ENCODE measurements at places on chromosomes 3 and 15.

- no peak for DNase-seq
These were observed 10.6 kb upstream of the PRKCI start for GRCh38 chr3:170211668-170212067.

DNA sequence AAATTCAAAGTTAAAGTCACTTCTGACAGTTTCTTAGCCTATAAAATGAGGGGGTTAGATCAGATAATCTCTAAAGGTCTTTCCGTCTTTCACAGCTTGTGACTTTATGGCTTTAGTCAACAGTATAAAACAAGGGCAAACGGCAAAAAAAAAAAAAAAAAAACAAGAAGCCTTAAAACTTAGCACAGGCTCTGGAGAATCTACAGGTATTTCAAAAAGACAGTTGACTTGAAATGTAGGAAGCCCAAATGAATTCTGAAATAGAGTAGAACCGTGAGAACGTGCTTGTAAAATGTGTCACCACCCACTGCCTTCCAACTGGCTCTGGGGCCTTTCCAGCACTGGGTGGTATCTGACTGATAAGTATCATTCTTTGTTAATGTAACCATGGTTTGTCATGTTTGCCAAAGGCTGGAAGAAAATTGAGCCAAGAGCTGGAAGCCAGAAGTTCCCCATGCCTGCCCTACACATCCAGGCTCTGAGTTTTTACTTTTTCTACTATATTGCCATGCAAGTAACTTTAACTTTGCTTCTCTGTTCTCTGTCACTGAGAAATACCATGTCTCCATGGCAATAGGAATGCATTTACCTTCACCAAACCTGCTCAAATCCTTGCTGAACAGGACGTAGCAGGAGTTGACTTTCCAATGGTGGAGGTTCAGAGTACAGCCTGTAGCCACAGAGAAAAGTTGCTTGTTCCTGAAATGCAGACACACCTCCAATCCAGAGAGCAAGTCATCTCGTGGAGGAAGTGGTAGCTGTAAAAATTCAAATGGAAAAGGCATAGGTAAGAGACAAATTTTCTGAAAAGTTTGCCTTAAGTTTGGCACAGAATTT lies 35.8 kb upstream of the THSD4 start:
- DNase-seq: no peak

GRCh38 chr3:124783696-124784095 lies 53.4 kb downstream of the UMPS start:
- DNase-seq: no peak

DNA sequence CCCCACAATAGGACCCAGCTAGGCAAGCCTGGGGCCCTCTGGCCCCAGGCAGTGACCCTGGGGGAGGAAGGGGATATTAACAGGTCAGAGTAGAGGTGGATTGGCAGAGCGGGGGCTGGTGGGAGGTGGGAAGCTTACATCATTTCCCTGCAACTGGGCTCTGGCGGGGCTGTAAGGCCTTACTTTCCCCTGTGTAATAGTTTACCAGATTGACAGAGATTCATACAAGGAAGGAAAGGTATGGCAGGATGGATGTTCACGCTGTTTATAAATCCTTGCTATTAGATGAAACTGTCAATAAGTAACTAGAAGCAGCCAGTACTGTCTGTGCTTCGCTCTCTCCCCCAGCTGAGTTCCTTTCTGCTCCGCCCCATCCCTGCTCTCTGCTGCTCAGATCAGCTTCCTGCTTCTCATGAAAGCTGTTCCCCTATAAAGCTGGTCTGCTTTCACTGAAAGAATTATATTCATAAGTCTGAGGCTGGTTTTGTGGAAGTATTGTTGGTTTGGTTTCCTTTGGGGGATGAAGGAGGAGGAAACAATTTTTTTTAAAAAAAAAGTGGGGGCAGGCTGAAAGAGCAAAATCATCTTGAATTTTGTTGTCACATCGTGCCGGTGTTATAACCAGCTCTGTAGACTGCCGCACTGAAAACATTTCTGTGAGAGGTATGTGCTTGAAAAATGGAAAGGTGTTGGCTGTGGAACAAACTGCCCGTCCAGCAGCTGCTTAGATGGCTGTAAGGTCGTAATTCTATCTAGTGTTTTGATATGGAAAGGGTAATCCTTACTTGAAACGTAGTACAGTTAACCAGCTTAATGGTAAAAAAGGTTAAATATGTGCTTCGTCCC lies 76.4 kb downstream of the BBX start:
- peak; percentile 36 for DNase-seq

GRCh38 chr15:81284256-81285031 lies 39.5 kb downstream of the STARD5 start:
- DNase-seq: no peak

DNA sequence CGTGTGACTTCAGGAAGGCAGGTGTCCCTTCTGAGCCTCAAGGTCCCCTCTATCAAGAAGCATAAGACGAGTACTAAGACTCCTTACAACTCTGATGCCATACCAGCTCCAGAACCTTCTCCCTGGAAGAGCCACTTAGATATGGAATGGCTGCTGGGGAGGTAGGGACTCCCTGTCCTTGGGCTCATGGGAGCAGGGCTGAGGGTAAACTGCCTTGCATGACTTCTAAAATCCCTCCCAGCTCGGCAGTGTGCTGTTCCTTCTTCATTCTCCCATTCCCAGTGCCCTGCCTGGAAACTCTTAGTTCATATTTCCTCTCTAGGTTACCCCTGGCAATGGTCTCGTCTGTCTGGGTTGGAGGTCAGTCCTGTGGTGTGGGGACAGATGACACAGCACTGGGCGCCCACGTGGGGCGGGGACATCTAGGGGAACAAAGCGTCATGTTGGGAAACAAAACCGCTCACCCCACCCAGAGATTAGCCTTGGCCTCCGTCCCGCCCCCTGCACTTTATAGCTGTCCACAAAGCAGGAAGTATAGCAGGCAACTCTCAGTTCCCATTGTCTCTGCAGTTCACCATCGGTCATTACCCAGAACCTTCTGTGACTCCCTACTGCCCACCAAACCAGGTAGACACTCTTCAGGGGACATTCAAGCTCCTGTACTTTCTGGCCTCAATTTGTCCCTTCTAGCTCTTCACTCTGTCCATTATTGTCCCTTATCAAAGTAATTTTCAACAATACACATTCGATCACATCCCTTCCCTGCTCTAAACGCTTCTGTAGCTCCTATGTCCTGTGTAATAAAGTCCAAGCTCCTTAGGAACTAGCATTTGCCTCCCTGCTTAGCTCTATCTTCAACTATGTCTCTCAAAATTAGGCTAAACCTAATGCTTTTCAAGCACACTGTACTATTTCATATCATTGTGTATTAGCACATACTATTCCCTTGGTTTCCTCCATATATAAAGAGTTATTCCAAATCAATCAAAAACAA lies 73.8 kb downstream of the IQSEC1 start:
- DNase-seq: no peak

DNA sequence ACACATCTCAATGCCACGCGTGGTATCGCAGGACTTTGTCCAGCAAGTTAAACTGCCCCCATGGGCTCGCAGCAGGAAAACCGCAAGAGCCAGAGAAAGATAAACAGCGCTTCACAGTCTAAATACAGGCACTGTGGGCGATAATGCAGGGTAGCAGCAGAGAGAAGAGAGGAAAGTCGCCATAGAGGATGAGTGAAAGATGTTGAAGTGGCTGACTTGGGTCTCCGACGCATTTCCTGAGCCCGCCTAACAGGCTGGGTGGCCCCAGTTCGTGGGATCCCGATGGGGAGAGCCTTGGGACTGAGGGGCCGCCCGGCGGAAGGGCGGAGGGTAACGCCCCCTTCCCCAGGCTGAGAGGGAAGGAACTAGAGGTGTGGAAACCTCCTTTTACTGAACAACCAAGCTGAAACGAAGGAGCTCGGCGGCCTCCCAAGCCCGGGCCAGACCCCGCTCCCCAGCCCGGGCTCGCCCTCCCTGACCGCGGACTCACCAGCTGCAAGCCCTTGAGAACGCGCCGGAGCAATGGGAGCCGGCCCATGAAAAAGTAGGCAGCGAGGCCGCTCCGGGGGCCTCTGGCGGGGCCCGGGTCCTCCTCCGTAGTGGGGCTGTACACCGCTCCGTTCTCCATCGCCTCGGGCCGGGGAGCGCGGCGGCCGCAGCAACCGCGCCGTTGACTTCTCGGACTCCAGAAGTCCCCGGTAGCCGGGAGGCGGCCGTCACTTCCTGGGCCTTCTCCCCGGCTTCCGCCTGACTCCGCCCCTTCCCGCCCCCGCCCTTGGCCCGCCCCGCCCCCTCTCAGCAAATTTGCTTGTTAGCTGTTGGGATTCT lies at the start of gene CMTM6:
TSS of gene CMTM6 (minus strand) at position 735 of the 828 bp plus-strand sequence. CDS start at position 628, 107 bp downstream.
- peak; percentile 78 for DNase-seq

DNA sequence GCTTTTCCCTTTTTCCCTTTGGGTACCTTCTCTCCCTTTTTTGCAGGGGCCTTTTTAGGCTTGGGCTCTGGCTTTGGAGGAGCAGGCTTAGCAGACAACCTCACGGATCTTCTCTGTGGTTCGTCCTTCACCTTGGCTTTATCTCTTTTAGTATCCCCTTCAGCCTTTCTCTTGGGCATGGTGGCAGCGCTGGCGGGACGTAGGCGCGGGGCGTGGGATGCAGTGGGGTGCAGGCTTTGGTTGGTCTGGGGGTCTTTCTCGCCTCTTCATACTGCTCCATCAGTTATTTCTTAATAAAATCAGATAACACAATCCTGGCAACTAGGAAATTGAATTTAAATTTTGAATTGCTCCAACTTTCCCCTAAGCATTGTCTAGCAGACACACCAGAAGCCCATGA lies 11.3 kb upstream of the ATP1B3 start:
- DNase-seq: no peak

- DNase-seq: no peak
These were observed 61.8 kb downstream of the ZDHHC19 start for GRCh38 chr3:196149375-196149774.

DNA sequence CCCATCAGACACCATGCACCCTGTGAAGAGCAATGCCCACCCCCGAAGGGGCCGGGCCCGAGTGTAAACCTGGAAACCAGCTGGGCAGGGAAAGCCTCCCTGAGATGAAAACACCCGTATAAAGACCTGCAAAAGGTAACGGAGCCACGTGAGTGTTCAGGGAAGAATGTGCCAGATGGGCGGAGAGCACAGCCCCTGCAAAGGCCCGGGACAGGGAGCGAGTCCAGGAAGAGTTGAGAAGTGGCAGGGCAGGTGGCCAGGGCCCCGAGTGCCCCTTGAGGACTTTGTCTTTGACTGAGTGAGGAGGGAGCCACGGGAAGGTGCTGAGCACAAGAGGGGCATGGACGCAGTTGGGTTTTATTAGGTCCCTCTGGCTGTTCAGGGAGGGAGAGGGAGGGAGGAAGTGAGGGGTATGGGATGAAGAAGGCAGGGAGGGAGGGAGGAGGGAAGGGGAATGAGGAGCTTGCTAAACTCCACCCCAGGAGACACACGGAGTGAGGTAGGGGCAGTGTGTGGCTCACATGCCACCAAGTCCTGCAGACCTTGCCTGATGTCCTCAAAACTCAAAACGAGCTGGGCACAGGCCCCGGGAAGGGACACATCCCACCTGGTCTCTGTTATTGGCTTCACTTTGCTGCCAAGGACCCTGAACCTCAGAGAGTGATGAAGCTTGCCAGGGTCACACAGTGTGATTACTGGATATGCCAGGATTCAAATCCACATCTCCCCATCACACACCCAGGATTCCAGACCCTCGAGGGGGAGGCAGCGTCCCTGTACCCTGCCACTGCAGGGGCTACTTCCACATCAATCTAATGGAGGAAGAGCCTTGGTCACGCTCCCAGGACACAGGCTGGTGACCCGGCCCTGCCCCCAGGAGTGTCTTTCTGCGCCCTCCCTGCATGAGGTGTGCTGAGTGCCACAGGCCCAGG lies 49.1 kb upstream of the IQSEC1 start:
- no peak for DNase-seq

- DNase-seq: no peak
These were observed 691 bp downstream of the SENP7 start for GRCh38 chr3:101512396-101512645.

DNA sequence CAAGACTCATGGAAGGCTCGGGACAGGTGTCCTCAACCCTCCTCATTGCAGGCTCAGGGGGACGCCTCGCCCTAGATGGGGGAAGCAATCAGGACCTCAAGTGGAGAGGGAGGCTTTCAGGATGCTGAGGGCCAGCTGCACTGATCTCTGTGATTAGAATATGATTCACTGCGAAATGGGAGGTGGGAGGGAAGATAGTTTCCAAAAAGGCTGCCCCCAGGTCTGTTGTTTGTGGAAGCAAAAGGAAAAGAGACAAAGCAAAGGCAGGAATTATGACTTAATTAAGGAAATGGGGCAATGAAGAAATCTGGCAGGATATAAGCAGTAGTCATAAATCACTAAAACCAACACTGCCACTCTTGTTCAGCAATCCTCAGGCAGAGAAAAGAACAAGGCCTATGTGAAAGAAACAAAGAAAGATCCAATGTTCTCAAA lies 85.6 kb upstream of the ABHD17C start:
- no peak for DNase-seq

DNA sequence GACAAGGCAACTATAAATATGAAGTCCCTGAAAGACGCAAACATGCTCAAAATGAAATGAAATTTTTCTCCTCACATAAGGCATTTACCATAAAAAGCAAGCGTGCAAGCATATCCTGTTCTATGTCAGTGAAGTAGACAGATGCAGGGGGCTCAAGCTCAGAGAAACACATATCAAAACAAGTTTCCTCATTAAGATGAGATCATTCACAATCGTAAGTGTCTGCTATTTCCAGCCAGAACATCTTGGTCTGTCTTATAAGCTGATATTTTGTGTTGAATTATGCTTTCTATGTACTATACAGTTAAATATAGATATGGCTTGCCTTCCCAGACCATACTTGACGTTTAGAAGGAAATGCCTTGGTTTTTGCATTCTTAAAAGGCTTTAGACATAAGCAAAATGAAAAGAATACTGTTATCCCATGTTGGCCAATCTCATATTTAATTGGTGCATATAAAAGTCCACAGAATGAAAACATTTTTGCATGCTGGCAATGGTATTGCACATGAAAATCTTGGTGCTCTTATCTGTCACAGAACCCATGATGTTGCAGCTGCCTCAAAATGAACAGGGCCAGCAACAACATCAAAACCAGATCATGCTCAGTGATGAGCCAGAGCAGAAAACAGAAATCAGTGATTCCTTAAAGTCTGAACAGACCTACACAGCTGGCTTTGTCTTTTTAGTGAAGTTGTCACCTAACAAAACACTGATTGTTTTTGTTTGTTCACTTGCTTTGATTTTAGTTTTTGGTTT lies 65.4 kb downstream of the SIDT1 start:
- no peak for DNase-seq

GRCh38 chr3:112617285-112617684 lies 23.7 kb downstream of the CCDC80 start:
- DNase-seq: no peak

GRCh38 chr15:63826528-63826927 lies 7.2 kb downstream of the HERC1 start:
- no peak for DNase-seq

GRCh38 chr15:68641376-68641775 lies 62.6 kb downstream of the CORO2B start:
- no peak for DNase-seq

DNA sequence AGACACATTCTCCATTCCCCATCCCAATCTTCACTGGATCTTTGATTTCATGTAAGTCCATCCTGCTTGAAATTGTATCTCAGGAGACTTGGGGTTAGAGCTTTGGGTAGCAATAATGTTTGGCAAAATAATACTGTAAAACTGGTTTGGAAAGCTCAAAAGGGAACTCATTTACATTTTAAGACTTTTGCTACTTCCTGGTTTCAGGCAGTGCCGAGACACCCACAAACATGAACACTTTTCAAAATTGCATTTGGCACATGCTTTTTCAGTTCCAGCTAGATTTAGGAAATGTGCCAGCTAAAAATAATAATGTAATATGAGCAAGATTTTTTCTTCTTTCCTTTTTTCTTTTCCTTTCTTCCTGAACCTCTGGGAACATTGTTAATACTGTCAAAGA lies 145.7 kb upstream of the CBLB start:
- DNase-seq: no peak

- DNase-seq: no peak
These were observed 153.7 kb upstream of the BFSP2 start for GRCh38 chr3:133246119-133246518.

GRCh38 chr15:47806008-47806407 lies 88.7 kb downstream of the SEMA6D start:
- no peak for DNase-seq
